ENCODE measurements at places on chromosomes 3 and 15.

- no peak for DNase-seq
Measured at GRCh38 chr3:157329551-157329950, 107.1 kb upstream of the PTX3 start.

DNA sequence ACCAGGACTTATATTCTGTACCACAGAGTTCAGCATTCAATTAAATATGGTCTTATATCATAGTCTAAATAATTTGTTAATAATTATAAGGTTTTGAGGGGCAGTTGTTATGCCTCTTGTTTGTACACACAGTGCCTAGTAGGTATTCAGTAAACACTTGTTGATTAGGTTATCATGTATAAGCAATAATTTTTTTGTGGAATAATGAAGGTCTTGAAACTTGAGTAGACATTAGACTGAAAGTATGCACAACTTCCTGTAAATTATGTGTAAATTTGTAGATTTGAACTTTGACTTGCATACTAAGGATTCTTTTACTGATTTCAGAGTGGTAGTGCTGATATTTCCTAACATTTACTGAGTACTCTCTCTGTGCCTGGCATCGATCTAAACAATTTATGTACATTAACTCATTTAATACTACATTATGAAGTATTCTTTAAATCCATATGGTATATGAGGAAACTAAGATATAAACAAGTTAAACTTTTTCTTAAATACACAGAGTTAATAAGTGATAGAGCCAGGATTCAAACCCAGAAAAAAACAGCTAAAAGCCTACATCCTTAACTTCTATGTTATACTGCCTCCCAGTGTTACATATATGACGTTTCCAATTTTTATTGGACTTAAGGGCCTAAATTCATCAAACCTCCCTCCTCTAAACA lies 65.1 kb downstream of the GLCE start:
- DNase-seq: no peak

DNA sequence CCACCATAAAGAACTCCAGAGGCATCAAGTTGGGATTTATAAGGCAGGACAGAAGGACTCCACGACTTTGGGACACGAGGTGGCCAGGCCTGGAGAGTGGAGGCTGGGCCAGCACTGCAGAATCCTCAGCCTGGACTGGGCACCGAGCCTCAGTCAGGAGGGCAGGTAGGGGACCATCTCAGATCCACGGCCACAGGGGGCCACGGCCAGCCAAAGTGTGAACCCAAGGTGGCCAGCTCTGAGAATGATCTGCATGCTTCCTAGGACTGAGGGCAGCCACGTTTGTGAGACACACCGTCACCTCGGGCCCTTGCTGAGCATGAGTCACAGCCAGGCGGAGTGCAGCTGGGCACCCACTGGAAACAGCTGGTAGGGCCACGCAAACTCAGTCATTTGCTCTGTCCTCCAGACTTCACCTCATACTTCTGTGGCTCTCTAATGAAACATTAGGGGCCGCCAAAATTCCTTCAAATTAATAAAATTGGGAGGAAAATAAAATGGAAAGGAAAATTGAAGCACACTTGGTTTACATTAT lies 65.8 kb downstream of the CTNNB1 start:
- no peak for DNase-seq

- no peak for DNase-seq
Measured at GRCh38 chr15:90860450-90860849, 7.9 kb upstream of the FURIN start.

GRCh38 chr3:108493862-108494261 lies 16.5 kb downstream of the MYH15 start:
- DNase-seq: no peak

DNA sequence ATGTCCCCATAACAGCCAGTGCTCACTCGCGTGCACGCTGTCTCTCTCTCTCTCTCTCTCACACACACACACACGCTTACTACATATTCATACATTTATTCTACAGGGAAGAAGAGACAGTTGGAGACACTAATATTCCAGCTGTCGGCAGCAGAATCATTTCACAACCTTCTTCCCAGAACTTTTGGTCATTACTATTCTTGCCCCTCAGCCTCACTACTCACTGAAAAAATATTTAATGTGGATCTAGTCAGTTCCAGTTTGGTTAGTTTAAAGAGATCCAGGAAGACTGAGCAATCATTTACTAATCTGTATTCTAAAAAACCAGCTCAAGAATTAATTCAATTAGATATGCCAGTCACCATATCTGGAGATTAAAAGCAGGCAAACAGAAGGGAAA lies 394.9 kb downstream of the PTPRG start:
- no peak for DNase-seq

DNA sequence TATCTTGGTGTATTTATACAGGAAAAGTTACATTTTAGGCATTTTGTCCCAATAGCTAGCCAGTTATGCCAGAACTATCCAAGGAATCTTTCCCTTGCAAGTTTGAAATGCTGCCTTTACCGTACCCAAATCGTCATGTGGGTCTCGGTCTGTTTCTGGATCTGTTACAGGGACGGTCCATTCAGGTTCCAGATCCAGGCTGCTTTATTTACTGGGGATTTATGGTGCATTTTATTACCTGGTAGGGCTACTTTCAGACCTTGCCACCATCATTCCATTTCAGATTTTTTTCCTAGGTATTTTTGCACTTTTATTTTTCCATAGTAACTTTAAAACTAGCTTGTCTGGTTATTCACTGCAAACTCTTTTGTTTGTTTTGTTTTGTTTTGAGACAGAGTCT lies 186.5 kb downstream of the NSMCE3 start:
- no peak for DNase-seq

DNA sequence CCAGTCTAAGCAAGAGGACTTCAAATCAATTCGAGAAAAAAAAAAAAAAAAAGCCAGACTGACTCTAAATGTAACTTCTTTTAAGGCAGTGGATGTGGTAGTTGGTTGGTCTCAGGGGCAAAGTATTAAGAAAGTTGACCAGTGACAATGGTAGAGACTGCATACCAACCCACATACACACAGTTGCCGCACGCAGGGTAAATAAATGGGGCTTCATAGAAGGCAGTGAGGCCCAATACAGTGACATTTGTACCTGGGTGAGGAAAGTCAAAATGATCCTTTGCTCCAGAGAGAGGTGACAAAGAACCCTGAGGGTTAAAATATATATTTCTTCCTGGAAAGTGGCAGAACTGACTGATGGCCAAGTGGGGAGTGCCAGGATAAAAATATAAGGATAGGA lies 100.8 kb upstream of the MEX3B start:
- DNase-seq: no peak

DNA sequence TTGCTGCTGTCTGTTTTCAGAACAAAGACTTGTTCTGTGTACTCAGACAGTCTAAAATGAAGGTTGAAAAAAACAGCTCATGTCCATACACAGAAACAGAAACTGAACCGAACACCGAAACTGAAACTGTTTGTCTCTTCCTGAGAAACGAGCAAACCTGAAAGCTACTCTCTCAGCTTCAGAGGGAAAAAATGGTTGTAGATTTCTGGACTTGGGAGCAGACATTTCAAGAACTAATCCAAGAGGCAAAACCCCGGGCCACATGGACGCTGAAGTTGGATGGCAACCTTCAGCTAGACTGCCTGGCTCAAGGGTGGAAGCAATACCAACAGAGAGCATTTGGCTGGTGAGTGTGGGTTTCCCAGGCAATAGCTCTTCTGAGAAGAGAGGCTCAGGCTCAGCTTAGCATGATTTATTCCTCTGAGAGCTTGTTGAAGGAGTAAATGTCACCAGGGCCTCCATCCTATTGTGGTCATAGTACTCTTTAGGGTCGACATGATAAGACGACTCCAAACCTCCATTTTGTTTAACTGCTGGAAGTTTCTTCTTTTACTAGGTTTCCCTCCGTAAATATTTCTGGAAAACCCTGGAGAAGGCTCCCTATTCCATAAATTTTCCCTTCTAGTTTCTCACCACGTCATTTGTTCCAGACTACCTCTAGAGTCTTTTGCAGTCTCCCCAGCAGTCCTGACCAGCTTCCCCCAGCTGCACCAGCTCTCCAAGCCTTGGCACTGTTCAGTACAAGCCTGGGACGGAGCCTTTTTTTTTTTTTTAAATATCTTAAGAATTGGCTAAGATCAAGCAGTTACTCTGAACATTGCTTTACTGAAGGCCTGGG lies at the start of gene RTP4:
RTP4 (plus strand) TSS at position 135 of the 838 bp plus-strand sequence; CDS start at position 192, 57 bp downstream.
- no peak for DNase-seq

- no peak for DNase-seq
Measured at GRCh38 chr3:75171630-75172230, 492.4 kb upstream of the FRG2C start.

GRCh38 chr3:100009276-100010086 lies 104.8 kb downstream of the FILIP1L start:
- no peak for DNase-seq

- DNase-seq: no peak
Measured at GRCh38 chr3:117454254-117454653, 744.7 kb downstream of the TUSC7 start.
